Pons (tissue), 1 donor: ENCODE measurements at places on chromosomes 2 and 18.

- DNase-seq: no peak
Measured at GRCh38 chr2:134282629-134283400, 28.9 kb downstream of the MGAT5 start.

GRCh38 chr2:28665041-28665704 is 86.5 kb upstream of the PPP1CB start:
- no peak for DNase-seq

GRCh38 chr2:9594366-9595054 is 36.3 kb downstream of the YWHAQ start:
- no peak for DNase-seq

GRCh38 chr18:68919900-68920299 is 122.0 kb downstream of the CCDC102B start:
- DNase-seq: no peak

DNA sequence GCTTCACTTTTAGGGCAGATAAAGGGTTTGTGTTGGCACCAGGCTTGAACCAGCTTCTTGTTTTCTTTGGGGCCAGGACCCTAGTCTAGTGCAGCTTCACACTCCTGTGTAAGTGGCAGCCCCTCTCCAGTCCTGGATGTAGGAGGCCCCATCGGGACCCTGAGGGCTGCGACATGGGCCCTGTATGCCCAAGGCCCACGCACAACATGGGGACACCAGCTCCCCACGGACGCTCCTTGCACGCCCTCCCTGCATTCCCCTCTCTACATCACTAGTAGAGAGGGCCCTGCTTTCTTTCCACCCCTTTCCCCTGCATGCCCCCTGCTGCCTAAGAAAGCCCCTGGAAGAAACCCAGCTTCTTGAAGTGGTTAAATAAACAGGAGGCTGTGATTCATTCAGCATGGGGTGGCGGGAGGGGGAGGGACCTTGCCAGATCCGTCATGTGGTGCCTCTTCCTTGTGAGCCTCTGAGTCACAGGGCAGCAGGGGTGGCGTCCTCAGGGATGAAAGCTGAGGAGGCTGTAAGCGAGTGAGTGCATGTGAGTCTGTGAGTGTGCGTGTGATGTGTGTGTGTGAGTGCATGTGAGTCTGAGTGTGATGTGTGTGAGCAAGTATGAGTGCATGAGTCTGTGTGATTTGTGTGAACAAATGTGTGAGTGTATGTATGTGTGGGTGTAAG is 42.5 kb downstream of the COPS8 start:
- peak; percentile 8 for DNase-seq

- DNase-seq: no peak
Measured at GRCh38 chr2:14424478-14425390, 207.8 kb upstream of the LRATD1 start.

GRCh38 chr2:141199711-141200110 is 931.1 kb downstream of the LRP1B start:
- DNase-seq: no peak

DNA sequence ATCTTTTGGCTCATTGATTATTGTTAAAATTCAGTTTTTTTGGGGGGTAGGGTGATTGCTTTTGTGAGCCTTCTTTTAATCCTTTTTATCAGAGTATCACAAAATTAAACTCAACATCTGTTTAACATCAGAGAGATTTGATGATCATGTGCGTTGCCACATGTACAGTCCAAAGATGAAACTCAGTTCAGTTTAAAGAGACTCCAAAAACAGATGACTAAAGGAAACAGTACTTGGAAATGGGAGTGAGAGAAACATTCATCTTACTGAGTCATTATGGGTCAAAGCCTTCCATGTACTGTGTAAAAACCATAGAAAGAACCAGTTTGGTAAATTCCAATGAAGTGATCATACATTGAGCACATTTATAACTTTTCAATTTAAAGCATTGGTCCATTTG is 53.0 kb downstream of the LYPD6 start:
- DNase-seq: no peak

GRCh38 chr18:53566626-53567025 is 657.8 kb downstream of the MBD2 start:
- no peak for DNase-seq

- no peak for DNase-seq
Measured at GRCh38 chr18:63263444-63263843, 56.1 kb downstream of the BCL2 start.

DNA sequence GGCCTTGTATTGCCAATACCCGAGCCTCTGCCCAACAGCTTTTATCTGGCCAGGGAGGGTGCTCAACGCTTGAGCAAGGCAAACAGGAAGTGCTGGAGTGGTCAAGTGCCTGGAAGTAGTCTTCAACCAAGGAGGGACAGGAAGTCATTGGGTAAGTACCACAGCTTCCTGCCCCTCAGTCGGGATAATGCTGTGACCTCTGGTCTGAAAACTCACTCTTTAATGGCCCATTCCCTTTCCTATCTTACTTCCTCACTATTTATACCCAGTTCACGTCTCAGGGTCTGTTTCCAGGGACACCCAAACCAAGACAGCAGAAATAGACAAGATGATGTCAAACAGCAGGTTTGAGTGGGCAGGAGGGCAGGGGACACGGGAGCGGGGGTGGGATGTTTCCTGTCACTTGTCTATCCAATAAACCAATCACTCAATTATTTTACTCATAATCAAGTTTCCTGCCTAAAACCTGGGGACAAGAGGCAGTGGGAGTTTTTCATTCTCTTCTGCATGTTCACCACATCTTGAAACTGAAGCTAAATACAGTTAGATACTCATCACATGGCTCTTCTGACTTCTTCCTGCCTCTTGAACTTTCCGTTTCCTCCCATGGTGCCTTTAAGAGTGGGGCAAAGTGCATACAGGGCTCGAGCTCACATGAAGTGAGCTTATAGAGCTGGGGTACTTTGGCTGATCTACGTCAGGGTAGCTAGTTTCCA is 68.9 kb upstream of the CAB39 start:
- peak; percentile 73 for DNase-seq

- no peak for DNase-seq
Measured at GRCh38 chr2:132681766-132682165, 11.8 kb upstream of the LYPD1 start.

DNA sequence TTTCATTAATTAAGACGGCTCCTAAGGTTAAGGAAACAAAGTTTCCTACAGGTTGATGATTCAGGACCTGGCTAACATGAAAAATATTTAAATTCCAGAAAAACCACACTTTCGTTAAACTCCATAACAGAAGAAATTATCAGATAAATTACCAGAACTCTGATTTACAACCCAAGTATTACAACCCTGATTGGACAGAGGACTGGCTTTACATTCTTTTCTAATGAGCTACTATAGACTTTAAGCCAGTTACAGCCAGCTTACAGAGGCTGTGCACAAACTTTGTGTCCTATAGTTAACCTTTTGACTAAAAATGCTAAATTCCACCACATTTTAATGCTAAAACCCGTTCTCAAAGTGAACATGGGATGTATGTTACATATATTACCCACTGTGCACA is 458.6 kb downstream of the KCNJ3 start:
- DNase-seq: no peak

DNA sequence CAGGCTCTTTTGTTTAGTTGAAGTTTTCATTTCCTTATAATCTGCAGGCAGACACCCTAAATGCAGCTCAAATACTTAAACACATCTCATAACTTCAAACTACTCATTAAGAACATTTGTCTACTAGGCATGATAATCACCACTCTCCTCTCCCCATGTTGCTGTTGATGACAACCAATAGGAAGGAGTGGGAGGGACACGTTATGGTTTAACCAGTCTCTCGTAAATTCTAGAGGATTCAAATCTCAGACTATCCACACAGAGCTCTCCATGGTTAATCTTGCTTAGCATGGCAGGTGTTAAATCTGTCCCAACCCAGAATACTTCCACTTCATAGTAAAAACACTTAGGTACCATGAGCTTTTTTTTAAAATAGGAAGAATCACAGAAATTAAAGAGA is 127.4 kb upstream of the AQP4 start:
- DNase-seq: no peak

DNA sequence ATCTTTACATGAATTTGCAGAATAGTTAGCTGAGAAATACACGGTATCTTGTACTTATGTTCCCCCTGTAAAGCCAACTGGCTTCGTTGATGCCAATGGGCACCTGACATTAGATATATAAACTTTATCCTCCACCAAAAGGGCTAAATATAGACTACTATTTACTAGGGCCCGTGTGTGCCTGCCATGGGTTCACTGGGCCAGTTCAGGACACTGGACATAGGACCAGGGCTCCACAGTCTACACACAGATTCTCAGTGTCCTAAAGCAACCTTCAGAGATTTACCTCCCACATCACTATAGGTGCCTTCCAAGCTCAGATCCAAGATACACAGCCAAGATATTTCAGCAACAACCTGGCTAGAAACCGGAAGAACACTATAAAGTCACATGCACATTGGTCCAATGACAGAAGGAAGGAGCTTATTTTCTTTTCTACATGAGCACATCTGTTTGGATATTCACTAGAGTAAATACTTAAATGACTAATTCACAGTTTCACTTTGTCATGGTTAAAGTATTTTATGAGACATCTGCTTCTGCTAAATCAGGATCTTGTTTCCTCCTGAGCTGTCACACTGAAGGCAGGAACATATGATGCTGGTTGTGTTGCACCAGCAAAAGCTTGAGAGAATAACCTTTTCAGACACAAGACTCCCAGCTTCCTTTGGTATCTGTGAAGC is 95.1 kb downstream of the MYO5B start:
- no peak for DNase-seq

DNA sequence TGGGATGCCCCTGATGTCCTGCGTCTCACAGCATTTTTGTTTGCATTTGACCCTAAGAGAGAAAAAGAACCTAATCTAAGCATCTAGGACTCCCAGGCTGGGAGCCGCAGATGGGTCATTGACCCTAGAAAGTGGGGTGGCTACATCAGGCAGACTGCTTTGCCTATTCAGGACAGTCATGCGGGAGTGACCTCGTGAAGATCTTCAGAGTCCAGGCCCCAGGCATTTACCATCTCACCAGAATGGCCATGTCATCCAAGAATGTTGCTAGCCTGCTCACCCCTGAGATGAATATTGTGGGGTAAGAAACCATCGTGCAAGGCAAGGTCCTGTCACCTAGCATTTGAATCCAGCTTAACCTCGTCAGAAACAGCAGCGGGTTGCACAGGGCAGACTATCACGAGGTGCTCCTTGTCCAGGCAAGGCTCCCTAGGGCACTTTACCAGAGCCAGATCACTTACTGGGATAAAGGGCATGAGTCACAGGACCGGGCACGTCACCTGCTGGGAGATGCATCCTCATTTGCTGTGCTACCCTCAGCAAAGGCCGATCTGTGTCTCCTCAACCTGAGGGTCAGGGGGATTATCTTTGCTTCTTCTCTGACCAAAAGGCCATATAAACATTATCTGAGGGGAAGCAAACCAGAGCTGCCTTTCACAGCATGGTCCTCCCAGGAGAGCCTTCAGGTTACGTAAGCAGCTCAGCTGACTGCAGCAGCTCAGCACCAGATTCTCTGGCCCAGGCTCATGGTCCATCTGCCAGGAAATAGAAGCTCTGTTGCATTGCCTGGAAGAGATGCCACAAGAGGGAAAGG is 162.3 kb downstream of the ACKR3 start:
- peak; percentile 37 for DNase-seq

- DNase-seq: peak; percentile 20
Measured at GRCh38 chr2:16226943-16227664, 286.8 kb downstream of the MYCN start.

GRCh38 chr2:197628043-197628500 is 47.3 kb downstream of the RFTN2 start:
- DNase-seq: peak; percentile 96

- DNase-seq: no peak
Measured at GRCh38 chr2:134320930-134321329, 67.1 kb downstream of the MGAT5 start.

GRCh38 chr2:5359397-5359796 is 332.8 kb upstream of the SOX11 start:
- DNase-seq: no peak

DNA sequence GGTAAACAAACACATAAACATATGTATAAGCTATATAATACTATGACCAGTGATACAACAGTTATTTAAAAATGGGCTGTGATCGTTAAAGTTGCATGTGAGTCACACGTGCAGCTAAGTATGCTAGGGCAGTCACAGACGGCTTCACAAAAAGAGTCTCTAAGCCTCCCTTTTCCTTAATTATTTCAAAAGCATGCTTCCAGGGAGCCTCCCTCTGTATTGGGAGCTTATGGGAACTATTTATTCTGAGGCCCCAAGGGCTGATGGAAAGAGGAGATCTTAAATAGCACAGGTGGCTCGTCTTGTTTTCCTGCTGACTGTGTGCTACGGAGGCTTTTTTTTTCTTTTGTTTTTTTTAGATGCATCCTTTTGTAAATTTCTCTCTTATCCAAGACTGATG is 94.3 kb downstream of the ADCYAP1 start:
- no peak for DNase-seq

DNA sequence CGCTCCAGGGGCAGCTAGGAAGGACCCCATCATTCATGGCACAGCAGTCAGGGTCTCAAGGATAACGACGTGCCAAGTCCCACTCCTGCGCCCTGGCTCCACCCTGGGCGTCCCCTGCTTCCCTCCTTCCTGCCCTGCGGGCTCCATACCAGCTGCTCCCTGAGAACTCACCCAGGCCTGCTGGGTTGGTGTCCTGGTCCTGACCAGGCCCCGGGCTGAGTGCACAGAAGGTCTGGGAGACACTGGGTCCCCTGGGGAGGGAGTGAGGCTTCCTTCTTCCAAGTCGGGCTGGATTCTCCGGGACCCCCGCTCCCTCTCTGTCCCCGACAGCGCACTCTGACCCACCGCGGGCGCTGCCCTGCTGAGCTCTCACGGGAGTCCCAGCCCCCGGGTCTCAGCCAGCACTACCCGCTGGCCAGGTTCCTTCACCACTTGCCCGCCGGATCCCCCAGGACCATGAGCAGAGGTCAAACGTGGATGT is 160.2 kb downstream of the PXDN start:
- no peak for DNase-seq

GRCh38 chr18:56451188-56451587 is 187.2 kb downstream of the TXNL1 start:
- no peak for DNase-seq

DNA sequence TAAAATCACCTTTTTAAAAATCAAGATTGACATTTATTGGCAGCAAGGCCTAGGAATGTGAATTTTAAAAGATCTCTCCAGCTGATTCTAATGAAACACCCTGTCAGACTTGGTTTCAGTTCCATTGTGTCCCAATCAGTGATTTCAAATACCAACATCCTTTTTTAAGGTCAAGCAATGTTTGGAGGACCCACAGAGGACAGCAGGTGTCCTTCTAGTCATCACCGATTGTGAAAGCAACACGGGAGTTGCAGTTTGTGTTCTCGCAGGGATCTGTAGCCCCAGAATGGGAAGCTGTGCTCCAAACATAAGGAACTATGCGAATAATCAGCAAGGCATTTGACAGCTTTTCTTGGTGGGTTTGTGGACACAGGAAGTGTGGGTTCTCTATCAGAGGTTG is 4.5 kb upstream of the KIDINS220 start:
- no peak for DNase-seq

DNA sequence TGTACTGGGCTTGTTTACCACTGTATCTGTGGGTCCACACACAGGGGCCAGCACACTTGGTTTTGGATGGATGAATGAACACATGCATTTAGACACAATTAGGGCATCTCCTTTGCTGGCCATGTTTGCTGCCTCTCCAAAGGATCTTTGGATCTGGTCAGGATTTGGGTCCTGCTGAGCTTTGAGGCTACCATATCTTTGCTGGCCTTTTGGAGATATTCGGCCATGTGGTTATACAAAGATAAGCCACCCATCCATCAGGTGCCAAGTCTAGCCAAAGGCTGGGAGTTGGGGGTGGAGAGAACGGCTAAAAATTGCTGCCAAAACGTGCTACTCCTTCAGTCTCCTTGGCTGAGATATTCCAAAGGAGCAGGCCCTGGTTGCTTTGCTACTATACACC is 18.2 kb upstream of the FZD7 start:
- no peak for DNase-seq

GRCh38 chr18:36089001-36089400 is 21.6 kb upstream of the RPRD1A start:
- no peak for DNase-seq
